Fibroblast of mammary gland (primary cell): ENCODE measurements at places on chromosomes 12 and 14.

GRCh38 chr14:60594062-60594461, 55.2 kb downstream of the SIX1 start:
- DNase-seq, result no peak

DNA sequence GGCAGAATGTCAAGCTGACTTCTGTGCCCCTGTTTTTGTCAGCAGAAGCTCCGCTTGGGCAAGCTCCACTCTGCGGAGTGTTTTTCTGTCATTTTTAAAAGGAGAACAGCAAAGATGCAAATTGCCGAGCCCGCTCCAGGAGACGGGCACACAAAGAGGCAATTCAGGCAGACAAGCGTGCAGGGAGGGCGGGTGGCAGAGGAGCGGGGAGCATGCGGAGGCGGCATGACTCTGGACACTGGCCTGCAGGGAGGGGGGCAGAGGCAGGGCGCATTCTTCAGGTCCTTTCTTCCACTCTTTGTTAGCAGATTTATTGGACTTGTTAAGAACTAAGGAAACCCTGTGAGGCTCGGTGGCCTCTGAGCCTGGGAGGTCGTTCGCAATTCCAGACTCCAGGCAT, 187.3 kb upstream of the RMST start:
- no peak for DNase-seq

- DNase-seq, result peak; percentile 92
These were observed 128.5 kb downstream of the HMGA2 start for GRCh38 chr12:65952737-65953209.

DNA sequence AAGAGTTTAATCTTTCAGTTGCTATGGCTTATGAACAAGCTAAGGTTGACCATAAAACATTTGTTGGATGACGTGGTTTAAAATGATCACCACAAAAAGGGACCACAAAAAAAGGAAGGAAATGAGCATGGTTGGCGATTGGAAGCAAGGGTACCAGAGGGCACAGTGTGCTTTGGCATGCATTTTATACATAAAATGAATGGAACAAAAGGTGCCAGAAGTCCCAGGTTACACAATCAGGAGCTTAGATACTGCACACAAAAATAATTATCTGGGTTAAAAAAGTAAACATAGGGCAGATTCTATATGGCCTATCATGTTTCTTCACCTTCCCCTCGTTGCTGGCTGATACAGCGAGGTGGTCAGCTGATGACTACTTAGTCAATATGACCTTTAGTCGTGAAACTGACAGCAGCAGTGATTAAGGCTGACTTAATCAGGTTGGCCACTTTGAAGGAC, 50.7 kb downstream of the ZC3H14 start:
- peak; percentile 65 for DNase-seq

- DNase-seq, result no peak
These were observed 46.4 kb upstream of the NRXN3 start for GRCh38 chr14:78123650-78124253.

- no peak for DNase-seq
These were observed 13.6 kb downstream of the ARHGAP5 start for GRCh38 chr14:32090686-32091085.

- DNase-seq, result no peak
These were observed 1053.8 kb downstream of the BCL11B start for GRCh38 chr14:98218218-98218617.

- DNase-seq, result no peak
These were observed 47.8 kb downstream of the RDH12 start for GRCh38 chr14:67749341-67750084.

DNA sequence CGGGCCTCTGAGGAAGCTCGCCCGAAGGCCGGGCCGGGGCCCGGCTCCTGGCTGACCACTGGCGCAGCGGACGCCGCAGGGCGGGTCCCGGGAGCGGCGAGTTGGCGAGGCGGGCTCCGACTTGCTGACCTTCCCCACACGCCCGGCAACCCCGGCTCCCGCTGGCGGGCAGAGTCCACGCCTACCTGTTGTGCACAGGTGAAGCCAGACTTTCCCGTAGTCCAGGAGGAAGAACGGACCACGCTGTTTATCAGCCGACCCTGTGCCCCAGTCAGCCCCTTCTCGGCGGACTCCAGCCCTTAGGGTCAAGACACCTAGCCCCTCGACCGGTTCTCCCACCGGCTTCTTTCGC, 407 bp downstream of the HEATR5A start:
- peak; percentile 50 for DNase-seq

GRCh38 chr14:105064001-105064400, 1.2 kb downstream of the GPR132 start:
- no peak for DNase-seq

- no peak for DNase-seq
These were observed 484 bp downstream of the PPP1CC start for GRCh38 chr12:110742096-110742717.

GRCh38 chr12:132204063-132204792, 60.0 kb downstream of the NOC4L start:
- peak; percentile 66 for DNase-seq

GRCh38 chr14:97791906-97792305, 994.7 kb downstream of the VRK1 start:
- DNase-seq, result no peak

GRCh38 chr14:35234012-35234805, 58.0 kb upstream of the PSMA6 start:
- DNase-seq, result peak; percentile 82

DNA sequence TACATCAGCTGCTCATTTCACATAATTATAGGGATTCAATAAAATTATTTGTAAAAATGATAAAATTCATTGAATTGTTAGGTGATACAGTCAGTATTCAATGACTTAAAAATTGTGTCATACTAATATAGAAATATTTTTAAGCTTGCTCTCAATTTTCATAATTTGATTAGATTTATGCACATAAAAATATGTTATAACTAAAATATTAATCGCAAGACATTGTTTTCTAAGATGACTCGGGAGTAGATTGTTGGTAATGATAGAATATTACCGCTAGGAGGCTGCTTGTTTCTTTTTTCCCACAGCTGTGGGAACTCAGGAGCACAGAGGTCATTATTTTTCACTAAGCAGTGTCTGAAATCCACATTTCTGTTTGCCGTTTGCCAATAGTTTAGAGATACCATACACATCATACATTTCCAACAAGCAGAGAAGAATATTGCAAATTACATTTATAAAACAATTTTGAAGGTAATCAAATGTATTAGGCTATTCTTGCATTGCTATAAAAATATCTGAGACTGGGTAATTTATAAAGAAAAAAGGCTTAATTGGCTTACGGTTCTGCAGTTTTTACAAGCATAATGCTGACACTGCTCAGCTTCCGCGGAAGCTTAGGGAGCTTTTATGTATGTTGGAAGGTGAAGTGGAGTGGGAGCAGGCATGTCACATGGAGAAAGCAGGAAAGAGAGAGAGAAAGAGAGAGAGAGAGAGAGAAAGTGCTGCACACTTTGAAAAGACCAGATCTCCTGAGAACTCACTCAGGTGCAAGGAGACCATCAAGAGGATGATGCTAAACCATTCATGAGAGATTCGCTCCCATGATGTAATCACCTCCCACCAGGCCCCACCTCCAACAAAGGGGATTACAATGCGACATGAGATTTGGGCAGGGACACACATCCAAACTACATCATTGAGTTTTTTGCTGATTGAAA, 9.2 kb downstream of the CD69 start:
- DNase-seq, result peak; percentile 30

- no peak for DNase-seq
These were observed 12.2 kb downstream of the ACTN1 start for GRCh38 chr14:68966872-68967301.

- DNase-seq, result no peak
These were observed 49.7 kb downstream of the KIF21A start for GRCh38 chr12:39393179-39393578.

- DNase-seq, result peak; percentile 82
These were observed 31.4 kb upstream of the RTRAF start for GRCh38 chr14:51957950-51958349.

- DNase-seq, result no peak
These were observed 10.7 kb downstream of the CREBL2 start for GRCh38 chr12:12622418-12622817.

GRCh38 chr12:128267131-128267622, at the start of gene TMEM132C:
TSS of gene TMEM132C (plus strand) at chr12:128267170. CDS start at chr12:128267403, 233 bp downstream.
- DNase-seq, result no peak

GRCh38 chr12:24083838-24084237, 134.4 kb upstream of the SOX5 start:
- DNase-seq, result no peak

- peak; percentile 62 for DNase-seq
These were observed 35.3 kb downstream of the KICS2 start for GRCh38 chr12:64186789-64187188.

GRCh38 chr14:89621791-89622638, 205.0 kb upstream of the FOXN3 start:
- DNase-seq, result no peak

GRCh38 chr12:111426344-111427185, 20.8 kb downstream of the SH2B3 start:
- peak; percentile 49 for DNase-seq

DNA sequence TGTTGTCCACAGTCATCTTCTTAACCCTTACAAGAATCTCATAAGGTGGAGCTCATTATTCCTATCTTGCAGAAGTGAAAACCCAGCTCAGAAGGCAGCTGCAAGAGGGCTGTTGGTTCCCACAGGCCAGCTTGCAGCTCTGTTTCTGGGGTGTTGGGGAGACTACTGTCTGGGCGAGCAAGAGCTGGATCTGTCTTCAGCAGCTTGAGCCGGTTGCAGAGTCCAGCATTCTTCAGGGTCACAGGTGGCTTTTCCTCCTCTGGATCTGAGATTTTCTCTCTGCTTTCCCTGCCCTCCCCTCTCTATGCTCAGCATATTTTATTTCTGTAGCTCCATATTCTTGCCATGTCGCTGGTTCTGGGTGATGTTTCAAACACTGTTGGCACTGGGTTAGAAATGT, 87.4 kb downstream of the PAPOLA start:
- DNase-seq, result no peak

GRCh38 chr14:32171469-32171868, 30.4 kb upstream of the RNU6-7 start:
- DNase-seq, result no peak

DNA sequence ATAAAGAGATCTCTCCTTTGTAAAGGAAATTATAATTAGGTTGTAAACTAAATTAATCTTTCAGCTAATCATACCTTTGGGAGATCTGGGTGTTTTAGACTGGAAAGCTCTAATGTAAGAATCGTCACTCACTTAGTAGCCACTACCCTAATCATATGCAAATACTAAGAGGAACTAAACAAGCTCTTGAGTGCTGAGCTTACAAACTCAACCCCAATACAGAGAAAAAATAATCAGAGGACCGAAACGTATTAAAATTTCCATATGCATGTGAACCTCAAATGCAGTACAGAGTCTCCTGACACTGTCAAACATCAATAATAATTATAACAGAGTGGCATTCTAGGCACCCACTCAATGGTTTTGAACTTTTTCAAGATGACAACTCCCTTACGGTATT, 235.3 kb upstream of the FOXN3 start:
- no peak for DNase-seq

- no peak for DNase-seq
These were observed 170.7 kb upstream of the KITLG start for GRCh38 chr12:88750867-88751543.

DNA sequence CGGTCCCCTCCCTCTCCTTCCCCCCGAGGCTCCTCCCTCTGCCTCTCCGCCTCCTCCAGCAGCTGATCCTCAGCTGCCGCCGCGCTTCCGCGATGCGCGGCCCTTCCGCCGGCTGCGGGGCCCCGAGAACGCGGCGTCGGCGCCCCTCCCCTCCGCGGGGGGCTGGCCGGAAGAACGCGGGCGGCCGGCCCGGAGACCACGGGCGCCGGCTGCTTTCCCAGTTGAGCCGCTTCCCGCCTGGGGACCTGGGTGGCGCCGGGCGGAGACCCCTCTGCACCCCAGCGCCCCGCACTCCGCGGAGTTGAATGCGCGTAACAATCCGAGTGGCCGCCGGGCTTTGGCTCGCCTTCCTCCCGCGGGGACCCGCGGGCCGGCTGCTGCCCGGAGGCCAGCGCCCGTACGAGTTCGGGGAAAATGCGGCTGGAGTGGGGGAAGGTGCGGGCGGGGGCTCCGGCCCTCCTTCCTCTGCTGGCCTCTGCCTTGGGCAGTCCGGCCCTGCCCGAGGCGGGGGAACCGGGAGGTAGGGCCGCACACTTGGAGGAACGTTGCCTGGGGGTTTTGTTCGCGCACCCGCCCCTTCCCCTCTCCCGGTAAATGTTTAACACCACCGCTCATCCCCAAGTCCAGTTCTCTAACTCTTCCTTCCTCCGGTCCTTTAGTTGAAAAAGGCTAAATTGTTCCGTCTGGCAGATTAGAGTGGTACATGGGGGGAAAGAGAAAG, 393 bp upstream of the DCAF5 start:
- DNase-seq, result peak; percentile 90

DNA sequence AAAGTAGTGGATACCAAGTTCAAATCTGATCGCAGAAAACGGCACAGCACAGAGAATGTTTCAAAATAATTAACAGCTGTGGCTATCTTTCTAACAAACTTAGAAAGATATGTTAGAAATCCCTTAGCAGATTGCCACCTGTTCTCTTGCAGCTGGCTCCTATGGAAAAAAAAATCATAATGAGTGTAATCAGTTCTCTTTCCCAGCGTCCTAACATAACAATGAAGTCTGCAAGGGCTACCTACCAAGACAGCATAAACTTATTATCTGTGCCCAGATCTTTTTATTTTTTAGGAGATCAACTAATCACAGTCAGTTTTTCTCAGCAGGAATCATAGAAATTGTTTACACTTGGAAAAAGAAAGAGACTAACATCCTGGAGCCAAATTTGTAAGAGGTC, 358.6 kb upstream of the FOXG1 start:
- DNase-seq, result no peak

GRCh38 chr12:118259079-118259478, 113.6 kb downstream of the TAOK3 start:
- peak; percentile 29 for DNase-seq

DNA sequence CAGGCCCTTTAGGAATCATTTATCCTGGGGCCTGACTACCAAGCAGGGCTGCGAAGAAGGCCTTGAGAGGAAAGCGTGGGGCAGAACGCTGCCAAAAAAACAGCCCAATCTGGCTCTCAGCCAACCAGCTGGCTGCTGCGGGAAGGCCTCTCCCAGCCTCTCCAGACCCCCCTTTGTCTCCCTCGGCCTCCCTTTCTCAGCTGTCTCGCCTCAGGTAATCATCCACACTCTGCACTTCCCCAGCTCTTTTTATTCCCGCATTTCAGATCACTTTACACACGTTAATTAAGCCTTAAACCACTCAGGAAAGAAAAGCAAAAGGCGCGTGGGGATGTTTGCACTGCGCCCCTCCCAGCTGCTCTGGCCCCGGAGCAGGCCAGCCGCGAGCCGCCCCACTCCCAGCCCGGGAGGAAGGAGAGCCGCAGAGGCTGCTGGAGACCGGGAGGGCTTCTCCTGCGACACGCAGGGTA, 208.2 kb upstream of the FOXN3 start:
- DNase-seq, result no peak

GRCh38 chr12:107027636-107028053, 40.7 kb upstream of the MTERF2 start:
- DNase-seq, result peak; percentile 94
